Hepatocyte (in vitro differentiated cells): ENCODE measurements at places on chromosomes 11 and 22. TPM values are rescaled to one million over a fixed set of nuclear protein-coding genes. Genes with fewer than 3 reads are reported as not detected.

DNA sequence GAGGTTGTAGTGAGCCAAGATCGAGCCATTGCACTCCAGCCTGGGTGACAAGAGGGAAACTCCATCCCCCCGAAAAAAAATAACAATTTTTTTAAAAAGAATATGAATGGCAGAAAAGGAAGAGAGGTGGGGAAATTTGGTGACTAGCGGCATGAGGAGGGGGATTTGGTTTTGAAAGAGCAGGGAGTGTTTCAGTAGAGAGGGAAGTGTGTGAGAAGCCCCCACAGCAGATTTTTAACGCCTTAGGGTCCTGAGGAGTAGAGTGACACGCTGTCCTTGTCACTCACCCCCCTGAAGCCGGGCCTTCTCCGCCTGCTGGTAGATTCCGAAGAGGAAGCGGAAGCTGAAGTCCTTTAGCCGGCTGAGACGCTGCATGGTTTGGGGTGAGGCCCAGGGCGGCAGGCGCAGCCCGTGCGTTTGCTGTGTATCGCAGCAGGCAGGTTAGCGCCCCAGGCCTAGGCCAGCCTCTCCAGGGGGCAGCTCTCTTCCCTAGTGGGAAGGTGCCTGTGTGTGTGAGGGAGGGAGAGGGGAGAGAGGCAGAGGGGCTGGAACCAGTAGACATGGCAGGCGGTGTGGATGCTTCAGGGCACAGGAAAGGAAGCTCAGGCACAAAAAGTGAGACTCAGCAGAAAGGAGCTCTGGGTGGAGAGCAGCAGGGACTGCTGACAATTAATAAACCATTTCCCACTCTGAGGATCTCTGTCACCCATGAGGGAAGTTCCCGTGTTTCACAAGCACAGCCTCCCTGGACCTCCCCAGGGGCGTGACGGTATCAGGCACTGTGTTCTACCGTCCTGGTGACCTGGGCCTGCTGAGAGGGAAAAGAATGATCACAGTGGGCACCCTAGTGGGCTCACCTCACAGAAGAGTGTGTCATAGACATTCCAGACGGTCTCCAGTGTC lies 3.9 kb downstream of the ACP2 start:
- DNase-seq = no peak
- no peaks in the 10 kb centered on the region for H3K27me3 ChIP-seq
- no peak overlapping the region for H3K4me3 ChIP-seq
- H3K36me3 ChIP-seq = no peaks in the 10 kb centered on the region

DNA sequence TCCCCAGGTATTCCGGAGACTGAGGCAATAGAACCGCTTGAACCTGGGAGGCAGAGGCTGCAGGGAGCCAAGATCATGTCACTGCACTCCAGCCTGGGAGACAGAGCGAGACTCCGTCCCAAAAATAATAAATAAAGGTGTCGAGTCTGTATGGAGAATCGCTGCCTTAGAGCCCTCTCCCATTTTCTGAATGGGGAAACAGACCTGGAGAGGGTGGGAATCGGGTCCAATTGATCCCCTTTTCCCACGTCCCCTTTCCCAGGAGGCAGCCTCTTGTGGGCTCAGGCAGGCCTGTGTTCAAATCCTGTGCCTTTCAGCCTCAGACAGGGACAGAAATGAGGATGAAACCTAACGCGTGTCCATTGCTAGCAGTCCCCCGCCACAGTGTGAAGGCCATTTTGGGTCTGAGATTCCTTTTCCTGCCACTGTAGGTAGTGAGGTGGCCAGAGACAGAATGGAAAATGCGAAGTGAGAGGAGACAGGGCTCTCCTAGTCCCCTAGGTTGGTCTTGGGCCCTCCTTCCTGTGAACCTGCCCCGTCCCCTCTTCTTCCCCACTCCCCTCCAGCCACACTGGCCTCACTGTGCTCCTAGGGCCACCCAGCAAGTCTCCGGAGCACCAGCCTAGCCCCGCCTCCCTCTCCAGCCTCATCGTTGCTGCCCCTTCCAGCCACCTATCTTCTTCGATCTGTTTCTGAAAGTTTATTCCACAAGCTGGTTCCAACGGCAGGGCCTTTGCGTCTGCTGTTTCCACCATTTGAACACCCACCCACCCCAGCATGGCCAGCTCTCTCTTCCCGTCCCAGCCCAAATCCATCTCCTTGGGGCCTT lies 2.7 kb upstream of the POLDIP3 start:
- no peak for DNase-seq
- H3K4me3 ChIP-seq = no peak overlapping the region
- peaks cover 17% of the 10 kb centered on the region for H3K4me1 ChIP-seq
- no peaks in the 10 kb centered on the region for H3K36me3 ChIP-seq
- no peaks in the 10 kb centered on the region for H3K27me3 ChIP-seq

- no peaks in the 10 kb centered on the region for H3K4me1 ChIP-seq
- no peaks in the 10 kb centered on the region for H3K36me3 ChIP-seq
- H3K27me3 ChIP-seq = no peaks in the 10 kb centered on the region
- no peak overlapping the region for H3K27ac ChIP-seq
- peak; percentile 51 for DNase-seq
Measured at GRCh38 chr11:109853156-109853776, 239.9 kb upstream of the ZC3H12C start.

DNA sequence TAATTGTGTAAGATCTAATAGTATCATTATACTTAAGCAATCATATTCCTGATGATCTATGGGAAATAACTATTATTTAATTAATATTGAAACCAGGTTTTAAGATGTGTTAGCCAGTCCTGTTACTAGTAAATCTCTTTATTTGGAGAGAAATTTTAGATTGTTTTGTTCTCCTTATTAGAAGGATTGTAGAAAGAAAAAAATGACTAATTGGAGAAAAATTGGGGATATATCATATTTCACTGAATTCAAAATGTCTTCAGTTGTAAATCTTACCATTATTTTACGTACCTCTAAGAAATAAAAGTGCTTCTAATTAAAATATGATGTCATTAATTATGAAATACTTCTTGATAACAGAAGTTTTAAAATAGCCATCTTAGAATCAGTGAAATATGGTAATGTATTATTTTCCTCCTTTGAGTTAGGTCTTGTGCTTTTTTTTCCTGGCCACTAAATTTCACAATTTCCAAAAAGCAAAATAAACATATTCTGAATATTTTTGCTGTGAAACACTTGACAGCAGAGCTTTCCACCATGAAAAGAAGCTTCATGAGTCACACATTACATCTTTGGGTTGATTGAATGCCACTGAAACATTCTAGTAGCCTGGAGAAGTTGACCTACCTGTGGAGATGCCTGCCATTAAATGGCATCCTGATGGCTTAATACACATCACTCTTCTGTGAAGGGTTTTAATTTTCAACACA lies 6.4 kb downstream of the BIRC3 start:
- H3K4me1 ChIP-seq = no peaks in the 10 kb centered on the region
- no peak overlapping the region for H3K27ac ChIP-seq
- H3K36me3 ChIP-seq = no peaks in the 10 kb centered on the region
- no peak for DNase-seq

- H3K4me1 ChIP-seq = peaks cover 65% of the 10 kb centered on the region
- no peaks in the 10 kb centered on the region for H3K27me3 ChIP-seq
- H3K36me3 ChIP-seq = no peaks in the 10 kb centered on the region
Measured at GRCh38 chr11:61699737-61700160, 19.6 kb downstream of the DAGLA start.

GRCh38 chr11:109584001-109584972 lies 162.3 kb downstream of the C11orf87 start:
- H3K4me1 ChIP-seq = no peaks in the 10 kb centered on the region
- DNase-seq = no peak
- H3K27ac ChIP-seq = no peak overlapping the region
- no peaks in the 10 kb centered on the region for H3K36me3 ChIP-seq

The OR51B2 gene
- total RNA-seq = not detected in 2 replicates
